Neural progenitor cell (in vitro differentiated cells): ENCODE measurements at places on chromosomes 2 and 18. TPM values are rescaled to one million over a fixed set of nuclear protein-coding genes. Genes with fewer than 3 reads are reported as not detected.

The PELI1 gene
- total RNA-seq: 71.9 and 88.7 TPM in 2 replicates

The FOXI3 gene
- total RNA-seq: 0.51 and 0.90 TPM in 2 replicates

The FOXD4L1 gene
- total RNA-seq: 0.12 TPM in 1 of 2 replicates, not detected in the other

The DYNAP gene
- total RNA-seq: not detected in 2 replicates

DNA sequence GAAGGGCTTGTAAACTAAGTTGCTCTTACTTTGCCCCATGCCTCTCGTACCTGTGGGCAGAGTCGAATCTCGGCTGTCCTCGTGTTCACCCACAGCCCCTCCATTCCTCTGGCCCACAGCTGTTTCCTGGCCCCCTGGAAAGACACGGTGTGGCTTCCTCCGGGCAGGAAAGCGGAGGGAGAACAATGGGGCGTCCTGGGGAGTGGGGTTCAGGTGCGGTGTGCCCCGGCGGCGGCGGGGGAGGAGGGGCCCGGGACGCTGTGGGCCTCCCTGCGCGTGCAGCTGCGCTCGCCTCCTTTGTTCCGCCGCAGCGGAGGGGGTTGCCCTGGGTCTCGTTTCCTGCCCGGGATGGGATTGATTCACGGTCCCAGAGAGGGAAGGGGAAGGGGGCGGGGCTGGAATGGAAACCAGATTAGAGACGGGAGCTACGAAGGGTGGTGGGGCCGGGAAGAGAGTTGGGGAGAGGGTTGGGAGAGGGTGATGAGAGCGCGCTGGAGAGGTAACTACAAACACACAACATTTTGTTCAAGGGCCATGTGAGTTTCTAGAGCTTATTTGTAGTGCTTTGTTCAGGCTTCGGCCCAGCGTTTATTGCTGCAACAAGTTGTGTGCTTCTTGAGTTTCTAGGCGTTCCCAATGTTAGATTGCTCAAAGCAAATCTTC lies 796 bp downstream of the MYO1B start:
- H3K4me3 ChIP-seq: peak overlapping the region; percentile 89
- peaks cover 10% of the 10 kb centered on the region for H3K27me3 ChIP-seq
- peak; percentile 94 for DNase-seq
- H3K4me1 ChIP-seq: peaks cover 47% of the 10 kb centered on the region
- H3K36me3 ChIP-seq: no peaks in the 10 kb centered on the region

DNA sequence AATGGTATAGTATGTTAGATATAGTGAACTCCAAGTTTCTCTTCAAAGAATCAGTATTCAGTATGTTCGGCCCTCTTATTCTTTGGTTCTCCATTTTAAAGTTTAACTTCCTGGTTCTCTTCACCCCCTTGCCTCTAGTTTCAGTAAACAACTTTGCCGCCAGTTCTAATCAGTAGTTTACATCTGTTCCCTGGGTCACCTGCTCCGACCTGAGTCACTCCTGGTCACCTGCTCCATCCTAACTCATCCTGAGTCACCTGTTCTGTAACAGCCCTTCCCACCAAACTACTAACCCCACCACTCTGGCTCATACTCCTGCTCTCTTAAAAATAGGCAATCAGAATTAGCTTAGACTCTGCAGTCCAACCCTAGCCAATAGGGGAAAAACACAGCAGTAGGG lies 23.7 kb upstream of the TEX51 start:
- no peak for DNase-seq
- no peaks in the 10 kb centered on the region for H3K4me1 ChIP-seq
- no peak overlapping the region for H3K27ac ChIP-seq
- H3K36me3 ChIP-seq: no peaks in the 10 kb centered on the region
- H3K4me3 ChIP-seq: no peak overlapping the region
- no peaks in the 10 kb centered on the region for H3K27me3 ChIP-seq

DNA sequence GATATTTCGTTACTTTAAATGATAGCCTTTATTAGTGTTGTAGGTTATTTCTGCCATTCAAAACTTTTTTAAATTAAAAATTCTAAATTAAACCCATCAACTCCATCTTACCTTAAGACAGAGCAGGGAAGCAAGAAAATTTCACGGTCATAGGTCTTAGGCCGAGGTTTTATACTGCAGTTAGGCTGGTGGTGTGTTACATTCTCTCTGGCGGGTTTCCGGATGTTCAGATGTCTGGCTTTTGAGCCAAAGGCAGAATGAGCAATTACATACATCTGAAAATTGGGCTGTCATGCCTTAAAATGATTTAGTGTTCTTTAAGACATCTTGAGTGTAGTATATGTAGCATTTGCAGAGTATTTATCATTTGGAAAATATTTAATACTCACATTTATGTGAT lies 27.9 kb downstream of the GLS start:
- H3K36me3 ChIP-seq: peaks cover 9% of the 10 kb centered on the region
- DNase-seq: no peak
- H3K4me3 ChIP-seq: no peak overlapping the region
- no peaks in the 10 kb centered on the region for H3K27me3 ChIP-seq
- H3K4me1 ChIP-seq: no peaks in the 10 kb centered on the region

DNA sequence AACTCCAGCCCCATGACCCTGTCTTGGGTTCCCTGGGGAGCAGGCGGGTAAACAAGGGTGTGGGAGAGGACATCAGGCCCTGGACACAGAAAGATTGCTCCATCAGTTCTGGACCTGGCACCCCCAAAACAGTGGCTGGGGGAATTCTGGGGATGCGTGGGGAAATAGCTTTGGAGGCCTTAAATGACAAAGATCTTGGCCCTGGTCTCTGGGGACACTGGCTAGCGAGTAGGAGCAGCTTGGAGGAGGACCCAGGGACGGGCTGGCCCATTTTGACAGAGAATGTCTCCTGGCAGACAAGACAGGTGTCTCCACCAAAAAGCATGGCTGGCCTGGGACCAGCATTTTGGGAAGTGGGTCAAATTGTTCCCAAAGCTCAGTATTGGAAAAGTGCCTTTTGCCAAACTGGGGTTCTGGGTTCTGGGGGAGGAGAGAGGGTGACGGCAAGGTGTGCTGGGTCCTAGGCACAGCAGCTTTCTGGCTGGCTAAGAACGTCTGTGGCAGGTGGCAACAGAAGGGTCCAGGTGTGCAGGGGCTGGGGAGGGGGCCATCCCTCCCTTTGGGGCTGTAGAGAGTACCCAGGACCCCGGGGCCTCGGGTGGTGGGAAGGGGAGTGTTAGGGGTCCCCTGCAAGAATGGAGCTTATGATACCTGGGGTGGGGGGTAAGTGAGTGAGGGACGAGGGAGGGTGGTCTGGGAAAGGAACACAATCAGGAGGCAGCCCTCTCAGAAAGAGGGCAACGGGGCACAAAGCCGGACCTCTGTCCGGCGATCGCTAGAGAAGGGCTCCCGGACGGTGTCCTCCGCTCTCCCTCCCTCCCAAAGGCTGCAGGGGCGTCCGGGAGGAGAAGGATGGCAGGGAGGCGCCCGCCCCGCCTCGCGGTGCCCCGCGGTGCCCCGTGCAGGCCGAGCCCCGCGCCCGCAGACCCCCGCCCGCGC lies 556 bp downstream of the CYRIA start:
- H3K36me3 ChIP-seq: no peaks in the 10 kb centered on the region
- H3K27ac ChIP-seq: no peak overlapping the region
- DNase-seq: no peak
- peak overlapping the region; percentile 59 for H3K4me3 ChIP-seq
- H3K27me3 ChIP-seq: peaks cover 54% of the 10 kb centered on the region

- H3K27me3 ChIP-seq: no peaks in the 10 kb centered on the region
- H3K4me3 ChIP-seq: no peak overlapping the region
- no peaks in the 10 kb centered on the region for H3K4me1 ChIP-seq
These were observed 61.6 kb downstream of the ICOS start for GRCh38 chr2:203997980-203998809.

GRCh38 chr2:144370937-144371584 lies 148.9 kb downstream of the ZEB2 start:
- H3K4me3 ChIP-seq: no peak overlapping the region
- no peak overlapping the region for H3K27ac ChIP-seq
- H3K4me1 ChIP-seq: peaks cover 10% of the 10 kb centered on the region
- H3K36me3 ChIP-seq: no peaks in the 10 kb centered on the region

- H3K27ac ChIP-seq: no peak overlapping the region
- no peaks in the 10 kb centered on the region for H3K27me3 ChIP-seq
- no peak overlapping the region for H3K4me3 ChIP-seq
- no peaks in the 10 kb centered on the region for H3K36me3 ChIP-seq
- no peak for DNase-seq
These were observed 252.4 kb downstream of the FSIP2 start for GRCh38 chr2:185990861-185991525.

GRCh38 chr18:75742516-75742915 lies 315.0 kb upstream of the SMIM21 start:
- H3K4me1 ChIP-seq: no peaks in the 10 kb centered on the region
- H3K4me3 ChIP-seq: no peak overlapping the region
- no peak overlapping the region for H3K27ac ChIP-seq
- H3K36me3 ChIP-seq: no peaks in the 10 kb centered on the region
- H3K27me3 ChIP-seq: no peaks in the 10 kb centered on the region

GRCh38 chr18:3447068-3447894 lies 2.7 kb upstream of the TGIF1 start:
- H3K36me3 ChIP-seq: no peaks in the 10 kb centered on the region
- H3K27ac ChIP-seq: peak overlapping the region; percentile 98
- H3K4me1 ChIP-seq: peaks cover 18% of the 10 kb centered on the region
- H3K27me3 ChIP-seq: no peaks in the 10 kb centered on the region
- peak; percentile 75 for DNase-seq
- peak overlapping the region; percentile 81 for H3K4me3 ChIP-seq

GRCh38 chr2:139359818-139360217 lies 579.6 kb upstream of the NXPH2 start:
- no peaks in the 10 kb centered on the region for H3K27me3 ChIP-seq
- no peak overlapping the region for H3K4me3 ChIP-seq
- no peak overlapping the region for H3K27ac ChIP-seq
- H3K36me3 ChIP-seq: no peaks in the 10 kb centered on the region
- H3K4me1 ChIP-seq: peaks cover 10% of the 10 kb centered on the region
- DNase-seq: no peak

GRCh38 chr18:5969989-5970403 lies 74.7 kb upstream of the TMEM200C start:
- H3K36me3 ChIP-seq: no peaks in the 10 kb centered on the region
- H3K4me3 ChIP-seq: no peak overlapping the region
- no peak for DNase-seq
- peaks cover 7% of the 10 kb centered on the region for H3K4me1 ChIP-seq

DNA sequence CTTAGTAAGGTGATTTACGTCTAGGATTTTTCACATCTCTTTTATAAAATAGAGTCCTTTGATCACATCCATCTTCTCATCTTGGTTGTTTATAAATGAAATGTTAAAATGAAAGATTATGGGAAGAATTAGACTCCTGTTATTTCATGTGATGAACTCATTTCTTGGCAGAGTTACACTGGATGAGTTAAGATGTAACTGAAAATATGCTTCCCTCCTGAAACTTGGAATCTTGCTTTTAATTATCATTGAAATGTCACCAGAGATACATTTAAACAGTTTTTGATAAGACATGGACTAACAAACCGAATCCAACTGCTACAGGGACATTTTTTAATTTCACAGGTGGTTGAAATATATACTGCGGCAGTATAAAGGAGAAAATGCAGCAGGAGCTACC lies 274.0 kb downstream of the DLGAP1 start:
- no peaks in the 10 kb centered on the region for H3K36me3 ChIP-seq
- no peak for DNase-seq
- no peaks in the 10 kb centered on the region for H3K27me3 ChIP-seq
- peaks cover 4% of the 10 kb centered on the region for H3K4me1 ChIP-seq
- H3K4me3 ChIP-seq: no peak overlapping the region
- no peak overlapping the region for H3K27ac ChIP-seq

- H3K27me3 ChIP-seq: no peaks in the 10 kb centered on the region
- DNase-seq: no peak
- peaks cover 16% of the 10 kb centered on the region for H3K4me1 ChIP-seq
- H3K27ac ChIP-seq: no peak overlapping the region
These were observed 115.6 kb downstream of the AP1S3 start for GRCh38 chr2:223721746-223722145.

DNA sequence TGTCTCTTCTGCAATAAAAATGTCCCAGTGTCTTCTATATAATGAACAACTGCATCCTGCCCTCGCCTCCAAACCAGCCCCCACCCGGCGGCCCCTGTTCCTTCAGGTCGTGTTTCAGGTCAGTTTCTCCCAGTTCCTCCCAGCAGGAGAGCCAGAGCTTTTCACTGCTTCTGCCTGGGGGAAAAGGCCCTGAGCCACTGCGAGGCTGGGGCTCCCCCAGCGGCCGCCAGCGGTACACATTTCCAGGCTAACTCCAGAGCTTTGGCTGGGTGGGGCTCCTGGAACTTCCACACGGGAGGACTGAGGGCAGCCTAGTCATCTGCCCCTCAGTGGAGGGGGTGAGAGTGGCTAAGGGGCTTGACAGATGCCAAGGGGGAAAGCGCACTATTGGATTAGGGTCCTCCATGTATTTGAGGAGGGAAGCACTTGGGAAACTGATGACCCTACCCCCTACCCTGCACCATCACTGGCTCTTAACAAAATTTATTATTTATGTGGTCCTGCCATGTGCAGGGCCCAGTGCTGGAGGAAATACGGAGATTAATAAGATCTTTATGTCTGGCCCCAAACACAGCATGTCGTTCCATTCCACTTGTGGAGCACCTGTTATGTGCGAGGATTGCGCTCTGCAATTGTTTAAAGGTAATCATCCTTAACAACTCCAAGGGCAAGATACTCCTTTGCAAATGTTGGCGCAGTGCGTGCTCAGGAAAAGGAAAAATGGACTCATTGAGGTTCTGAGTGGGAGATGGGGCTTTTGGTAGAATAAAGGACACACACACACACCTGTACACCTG lies 17.3 kb upstream of the CYS1 start:
- no peaks in the 10 kb centered on the region for H3K36me3 ChIP-seq
- no peaks in the 10 kb centered on the region for H3K27me3 ChIP-seq
- H3K4me1 ChIP-seq: peaks cover 30% of the 10 kb centered on the region
- H3K4me3 ChIP-seq: no peak overlapping the region

DNA sequence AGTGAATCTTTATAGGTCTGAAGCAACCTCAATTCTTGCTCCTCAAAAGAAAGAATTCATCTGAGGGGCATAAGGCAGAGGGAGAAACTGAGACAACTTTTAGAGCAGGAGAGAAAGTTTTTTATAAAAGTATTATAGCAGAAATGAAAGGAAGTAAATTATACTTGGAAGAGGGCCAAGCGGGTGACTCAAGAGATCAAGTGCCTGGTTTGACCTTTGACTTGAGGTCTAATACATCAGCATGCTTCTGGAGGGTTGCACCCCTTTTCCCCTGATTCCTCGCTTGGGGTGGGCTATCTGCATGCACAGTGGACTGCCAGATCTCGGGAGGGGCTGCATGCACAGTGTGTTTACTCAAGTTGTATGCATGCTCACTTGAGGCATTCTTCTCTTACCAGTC lies 268.5 kb upstream of the LRATD1 start:
- no peaks in the 10 kb centered on the region for H3K36me3 ChIP-seq
- no peak overlapping the region for H3K4me3 ChIP-seq
- H3K27ac ChIP-seq: no peak overlapping the region
- no peak for DNase-seq
